ENCODE measurements at places on chromosomes 12 and 14. TPM values are rescaled to one million over a fixed set of nuclear protein-coding genes. Genes with fewer than 3 reads are reported as not detected.

GRCh38 chr14:88049266-88049665, 44.3 kb downstream of the GPR65 start:
- DNase-seq: no peak

DNA sequence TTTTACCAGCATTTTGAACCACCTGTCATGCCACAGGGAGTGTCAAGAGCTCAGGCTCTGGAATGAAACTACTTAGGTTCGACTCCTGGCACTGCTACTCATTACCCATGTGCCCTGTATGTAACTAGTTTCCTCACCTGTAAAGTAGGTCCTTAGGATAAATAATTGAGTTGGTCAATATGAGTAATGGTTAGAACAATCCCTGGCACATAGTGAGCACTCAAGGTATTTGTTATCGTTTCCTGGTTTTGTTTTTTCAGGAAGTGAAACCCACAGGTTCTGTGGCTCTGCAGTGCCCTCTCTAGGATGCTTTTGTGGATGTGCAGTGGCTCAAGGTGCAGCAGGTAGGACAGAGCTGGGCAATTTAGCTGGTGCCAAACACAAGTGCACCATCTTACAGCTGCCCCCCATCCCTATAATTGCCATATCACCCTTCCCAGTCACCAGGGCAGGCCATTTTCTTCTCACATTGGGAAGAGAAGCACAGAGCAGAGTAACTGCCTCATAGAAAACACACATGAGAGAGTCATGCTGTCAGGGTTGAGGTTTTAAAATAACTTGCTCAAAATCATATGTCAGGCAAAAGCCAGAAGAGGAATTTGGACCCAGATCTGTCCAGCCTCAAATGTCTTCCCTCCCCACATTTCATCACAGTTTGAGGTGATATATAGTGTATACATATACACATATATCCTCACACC, 297.5 kb downstream of the RPAP3 start:
- DNase-seq: no peak

DNA sequence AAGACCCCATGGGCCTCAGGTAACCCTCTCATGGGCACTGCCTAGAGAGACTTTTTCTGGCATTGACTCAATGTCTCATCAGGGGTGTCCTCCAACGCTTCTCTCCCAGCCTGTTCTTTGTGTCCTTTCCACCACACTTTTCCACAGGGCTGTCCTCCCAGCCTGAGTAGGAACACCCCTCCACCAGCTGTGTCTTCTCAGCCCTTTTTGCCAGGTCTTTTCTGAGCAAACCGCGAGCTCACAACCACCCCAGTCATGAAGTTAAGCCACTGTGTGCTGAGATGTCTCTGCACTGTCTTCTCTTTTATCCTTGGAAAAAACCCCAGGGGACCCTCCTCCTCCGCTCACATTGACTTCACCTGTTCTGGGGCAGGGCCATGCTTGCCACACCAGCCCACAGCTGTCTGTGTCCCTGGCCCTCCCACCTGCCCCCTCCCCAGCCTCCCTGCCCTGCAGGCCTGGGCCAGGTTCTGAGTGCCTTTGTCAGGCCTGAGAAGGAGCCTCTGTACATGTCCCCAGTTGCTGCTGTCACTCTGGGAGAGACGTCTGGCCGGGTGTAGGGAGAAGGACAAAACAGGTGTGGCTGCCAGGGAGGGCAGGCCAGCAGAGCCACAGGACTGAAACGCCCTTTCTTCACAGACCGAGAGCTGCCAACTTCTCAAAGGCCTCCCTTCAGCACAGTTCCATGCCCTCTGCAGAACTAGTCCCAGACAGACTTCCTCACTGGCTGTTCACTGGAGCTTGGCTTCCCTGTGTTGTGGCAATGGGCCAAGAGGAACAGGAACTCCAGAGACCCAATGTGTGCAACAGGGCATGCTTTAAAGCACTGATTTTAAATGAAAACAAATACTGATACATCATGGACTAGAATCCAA, 50.5 kb upstream of the PNMA1 start:
- DNase-seq: peak; percentile 82

DNA sequence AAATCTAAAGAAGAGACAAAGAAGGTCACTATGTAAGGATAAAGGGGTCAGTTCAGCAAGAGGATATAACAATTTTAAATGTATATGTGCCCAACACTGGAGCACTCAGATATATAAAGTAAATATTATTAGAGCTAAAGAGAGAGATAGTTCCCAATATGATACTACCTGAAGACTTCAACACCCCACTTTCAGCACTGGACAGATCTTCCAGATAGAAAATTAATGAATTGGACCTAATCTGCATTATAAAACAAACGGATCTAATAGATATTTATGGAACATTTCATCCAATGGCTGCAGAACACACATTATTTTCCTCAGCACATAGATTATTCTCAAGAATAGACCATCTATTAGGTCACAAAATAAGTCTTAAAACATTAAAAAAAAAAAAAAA, 24.1 kb upstream of the SRGAP1 start:
- DNase-seq: no peak

DNA sequence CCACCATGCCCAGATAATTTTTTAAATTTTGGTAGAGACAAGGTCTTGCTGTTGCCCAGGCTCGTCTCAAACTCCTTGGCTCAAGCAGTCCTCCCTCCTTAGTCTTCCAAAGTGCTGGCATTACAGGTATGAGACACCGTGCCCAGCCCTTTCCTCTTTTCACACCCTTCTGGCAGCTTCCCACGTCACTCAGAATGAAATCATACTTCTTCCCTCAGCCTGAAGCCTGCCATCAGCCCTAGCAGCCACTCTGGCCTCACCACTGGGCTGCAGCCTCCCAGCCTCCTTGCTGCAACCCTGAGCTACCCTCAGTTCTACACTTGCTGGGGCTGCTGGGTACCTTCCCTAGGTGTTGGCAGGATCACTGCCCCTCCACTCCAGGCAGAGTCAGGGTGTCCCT, 18.2 kb downstream of the ANKRD9 start:
- no peak for DNase-seq

DNA sequence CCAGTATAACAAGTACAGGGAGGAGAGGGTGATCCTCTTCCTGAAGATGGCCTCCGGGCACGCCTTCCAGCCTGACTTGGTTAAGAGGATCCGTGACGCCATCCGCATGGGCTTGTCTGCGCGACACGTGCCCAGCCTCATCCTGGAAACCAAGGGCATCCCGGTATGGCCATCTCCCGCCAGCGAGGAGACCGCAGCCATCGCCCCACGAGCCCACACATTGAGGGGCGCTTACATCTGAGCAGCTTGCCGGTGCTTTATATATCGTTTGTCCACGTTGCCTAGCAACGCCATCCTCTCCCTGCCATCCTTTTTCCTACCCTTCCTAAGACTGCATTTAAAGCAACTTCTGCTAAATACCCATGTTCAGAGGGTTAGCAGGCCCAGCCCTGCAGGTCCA, 71.5 kb downstream of the AACS start:
- no peak for DNase-seq

DNA sequence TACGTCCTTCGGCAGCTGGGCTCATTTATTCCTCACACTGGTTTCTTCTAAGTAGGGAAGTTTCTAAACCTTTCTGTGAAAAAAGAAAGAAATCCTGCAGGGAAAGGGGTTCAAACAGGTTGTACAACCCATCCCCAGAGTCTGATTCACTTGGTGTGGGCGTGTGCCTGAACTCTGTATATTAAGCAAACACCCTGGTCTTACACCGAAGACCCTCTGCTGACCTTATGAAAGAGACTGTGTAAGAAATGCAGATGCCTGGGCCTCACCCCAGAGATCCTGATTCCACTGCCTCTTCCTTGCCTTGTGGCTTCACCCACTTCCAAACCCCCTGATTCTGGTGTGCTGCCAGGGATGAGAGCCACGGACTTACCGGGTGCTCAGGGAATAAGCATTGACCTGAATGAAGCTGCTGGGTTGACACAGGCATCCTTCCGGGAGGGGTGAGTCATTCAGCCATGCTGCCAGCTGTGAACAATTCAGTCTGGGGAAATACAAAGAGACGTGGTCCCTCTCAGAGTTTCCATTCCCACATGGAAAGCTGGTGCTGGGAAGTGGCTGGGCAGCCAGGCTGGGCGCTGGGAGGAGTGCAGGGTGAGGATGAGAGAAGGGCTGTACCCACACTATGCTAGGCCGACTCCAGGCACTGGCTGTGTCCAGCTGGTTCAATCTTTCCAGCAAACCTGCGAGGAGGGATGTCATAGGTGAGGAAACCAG, 26.5 kb upstream of the ACTN1 start:
- DNase-seq: peak; percentile 60

- no peak for DNase-seq
These were observed 33.8 kb downstream of the KCNK10 start for GRCh38 chr14:88289234-88289633.

- DNase-seq: no peak
These were observed 5.0 kb upstream of the RAB3IP start for GRCh38 chr12:69733638-69734037.

- no peak for DNase-seq
These were observed 9.6 kb downstream of the RDH16 start for GRCh38 chr12:56947633-56948456.

GRCh38 chr14:103022002-103022684, 35.2 kb downstream of the CDC42BPB start:
- no peak for DNase-seq

DNA sequence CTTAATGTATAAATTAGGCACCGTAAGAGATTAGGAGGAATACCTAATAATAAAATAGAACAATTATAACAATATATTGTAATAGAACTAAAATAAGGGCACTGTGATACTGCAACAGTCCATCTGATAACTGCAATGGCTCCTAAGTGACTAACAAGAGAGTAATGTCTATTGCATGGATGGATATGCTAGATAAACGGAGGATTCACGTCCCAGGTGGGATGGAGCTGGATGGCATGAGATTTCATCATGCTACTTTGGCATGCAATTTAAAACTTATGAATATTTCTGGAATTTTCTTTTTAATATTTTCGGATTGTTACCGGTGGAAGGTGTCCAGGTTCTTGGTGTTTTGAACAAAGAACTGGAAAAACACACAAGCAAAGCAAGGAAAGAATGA, 2.2 kb upstream of the TMEM19 start:
- DNase-seq: no peak

DNA sequence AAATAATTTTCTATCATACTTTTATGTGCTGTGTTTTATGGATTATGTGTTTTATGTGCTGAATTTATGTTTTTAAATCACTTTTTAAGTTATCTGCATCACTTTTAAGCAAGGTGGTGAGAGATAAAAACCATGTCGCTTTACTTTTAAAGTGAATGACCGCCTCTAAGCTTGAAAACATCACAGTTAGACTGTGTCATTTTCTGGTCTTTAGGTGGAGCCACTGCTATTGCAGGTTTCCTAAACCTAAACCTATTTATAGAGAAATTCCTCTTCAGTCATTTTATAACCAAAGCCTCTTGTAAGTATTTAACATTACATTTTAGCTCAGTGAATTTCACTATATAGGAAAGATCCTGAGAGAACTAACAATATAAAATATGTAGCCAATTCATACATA, 21.0 kb upstream of the MDM2 start:
- DNase-seq: no peak

DNA sequence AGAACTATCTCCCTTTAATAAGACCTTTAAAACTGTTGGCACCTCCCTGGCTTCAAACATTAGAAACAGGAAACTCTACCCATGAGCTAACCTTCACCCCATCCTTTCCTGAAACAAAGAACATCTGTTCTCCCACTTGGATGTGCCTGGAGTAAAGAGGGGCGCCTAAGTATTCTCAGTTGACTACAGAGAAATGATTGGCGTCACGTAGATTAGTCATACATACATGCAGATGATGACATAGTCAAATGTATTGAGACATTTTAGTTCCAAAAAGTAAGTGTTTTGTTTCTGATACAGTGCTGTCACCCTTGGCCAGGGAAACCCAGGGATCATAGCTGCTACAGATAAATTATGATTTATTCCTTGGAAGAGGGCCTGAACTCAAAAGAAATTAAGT, 260.0 kb upstream of the PLEKHG7 start:
- DNase-seq: no peak

DNA sequence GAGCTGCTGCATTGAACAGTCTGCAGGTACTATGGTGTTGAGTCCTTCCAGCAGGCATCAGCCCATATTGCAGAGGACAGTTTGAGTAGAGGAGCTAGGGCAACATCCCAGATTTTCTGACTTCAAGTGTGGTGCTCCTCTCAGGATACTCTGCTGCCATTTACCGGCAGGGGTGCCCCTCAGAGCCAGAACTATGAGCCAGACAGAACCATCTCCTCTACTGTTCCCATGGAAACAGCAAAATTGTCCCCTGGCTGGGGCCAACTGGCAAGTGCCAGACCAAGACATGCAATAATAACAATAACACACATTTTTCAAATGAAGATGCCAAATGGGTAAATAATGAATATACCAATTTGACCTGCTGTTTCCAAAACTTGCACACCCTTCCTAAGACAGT, 102.9 kb downstream of the ADCK1 start:
- no peak for DNase-seq

GRCh38 chr12:40775661-40776060, 83.4 kb downstream of the CNTN1 start:
- no peak for DNase-seq

DNA sequence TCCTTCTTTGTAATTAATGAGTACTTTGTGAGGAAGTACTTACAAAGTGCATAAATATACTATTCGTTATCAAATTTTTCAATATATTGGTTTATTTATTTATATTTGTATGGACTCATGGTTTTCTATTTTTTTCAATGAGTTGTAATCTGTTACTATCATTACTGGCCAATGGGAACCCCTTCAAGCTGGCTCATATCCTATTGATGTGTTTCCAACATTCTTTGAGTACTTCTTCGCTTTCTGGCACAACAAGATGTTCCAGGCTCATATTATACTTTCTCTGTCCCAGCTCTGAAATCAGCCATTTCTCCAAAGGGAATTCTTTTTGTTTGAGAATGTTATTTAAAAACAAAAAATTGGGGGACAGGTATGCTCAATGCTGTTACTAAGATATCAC, 17.5 kb downstream of the YBX3 start:
- no peak for DNase-seq

DNA sequence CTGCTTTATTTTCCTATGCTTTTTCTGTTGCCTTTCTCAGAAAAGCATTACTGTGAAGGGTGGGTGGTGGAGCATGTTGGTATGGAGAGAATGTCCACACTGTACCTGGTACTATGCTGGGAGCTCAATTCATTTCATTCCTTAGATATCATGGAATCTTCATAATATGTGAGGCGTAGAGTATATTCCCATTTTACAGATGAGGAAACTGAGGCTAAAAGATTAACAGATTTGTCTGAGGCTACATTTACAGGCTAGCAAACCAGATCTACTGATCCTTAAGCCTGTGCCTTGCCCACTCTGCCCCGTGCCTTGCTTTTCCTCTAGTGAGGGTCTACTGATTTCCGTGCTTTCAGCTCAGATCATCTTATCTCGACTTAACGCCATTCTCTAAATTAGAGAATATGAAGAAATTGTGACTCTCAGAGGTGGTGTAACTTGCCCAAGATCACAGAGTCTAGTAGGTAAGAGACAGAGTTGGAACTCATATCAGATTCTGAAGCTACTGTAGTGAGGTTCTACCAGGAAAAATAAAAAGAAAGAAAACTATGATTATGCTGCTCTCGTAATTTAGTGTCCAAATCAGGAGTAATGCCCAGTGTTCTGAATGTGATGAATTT, 5.5 kb downstream of the GLRX5 start:
- no peak for DNase-seq

Gene TAS2R9
- total RNA-seq: not detected

Gene MIP
- total RNA-seq: not detected

Gene CALM1
- 440 TPM for total RNA-seq

Gene IL26
- total RNA-seq: not detected

Gene PDE3A
- 275 TPM for total RNA-seq

Gene ADAMTS20
- total RNA-seq: not detected
